ENCODE measurements at places on chromosomes 11 and 22. TPM values are rescaled to one million over a fixed set of nuclear protein-coding genes. Genes with fewer than 3 reads are reported as not detected.

- H3K36me3 ChIP-seq = peaks cover 26% of the 10 kb centered on the region
- no peak for DNase-seq
- H3K27me3 ChIP-seq = peaks cover 4% of the 10 kb centered on the region
These were observed 669 bp upstream of the BCR start for GRCh38 chr22:23179381-23180299.

GRCh38 chr11:112465433-112466024 lies 204.9 kb upstream of the PLET1 start:
- DNase-seq = no peak
- H3K27me3 ChIP-seq = no peaks in the 10 kb centered on the region
- H3K36me3 ChIP-seq = no peaks in the 10 kb centered on the region

DNA sequence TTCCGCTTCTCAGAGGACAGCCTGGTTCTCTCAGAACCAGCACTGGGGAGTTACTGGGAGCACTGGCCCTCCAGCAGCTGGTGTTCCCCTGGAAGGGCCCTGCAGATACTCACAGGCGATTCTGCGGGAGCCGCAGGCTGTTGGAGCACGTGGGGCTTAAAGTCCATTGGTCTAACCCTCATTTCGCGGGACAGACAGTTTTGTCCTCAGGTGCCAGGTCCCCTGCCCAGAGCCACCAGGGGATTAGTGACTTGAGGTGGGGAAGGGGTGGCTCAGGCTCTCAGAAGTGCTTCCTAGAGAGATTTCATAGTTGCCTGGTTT lies 53.9 kb downstream of the CACNA1I start:
- no peak overlapping the region for H3K4me3 ChIP-seq
- H3K27ac ChIP-seq = no peak overlapping the region
- DNase-seq = no peak
- H3K4me1 ChIP-seq = no peaks in the 10 kb centered on the region
- peaks cover 15% of the 10 kb centered on the region for H3K27me3 ChIP-seq

DNA sequence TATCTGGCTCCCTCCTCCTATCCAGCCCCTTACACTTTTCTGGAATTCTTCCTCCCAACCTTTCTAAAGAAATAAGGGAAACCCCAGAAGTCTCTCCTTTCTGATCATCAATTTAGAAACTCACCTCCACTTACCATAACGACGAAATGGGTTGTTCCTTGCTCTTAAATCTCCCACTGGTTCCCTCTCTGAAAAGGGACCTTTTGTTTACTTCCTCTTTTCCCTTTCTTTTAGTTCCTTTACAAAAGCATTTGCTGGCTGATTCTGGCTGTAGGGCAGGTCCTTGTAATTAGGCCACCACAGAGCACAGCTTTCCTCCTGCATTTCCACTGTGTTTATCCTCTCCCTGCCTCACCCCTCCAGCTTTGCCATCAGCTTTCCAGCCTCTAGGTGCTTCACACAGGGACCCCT lies 12.0 kb downstream of the JAML start:
- H3K27ac ChIP-seq = peak overlapping the region; percentile 98
- H3K4me3 ChIP-seq = no peak overlapping the region
- DNase-seq = no peak
- no peaks in the 10 kb centered on the region for H3K27me3 ChIP-seq

- no peak overlapping the region for H3K27ac ChIP-seq
- H3K36me3 ChIP-seq = no peaks in the 10 kb centered on the region
- H3K4me1 ChIP-seq = no peaks in the 10 kb centered on the region
- H3K27me3 ChIP-seq = peaks cover 32% of the 10 kb centered on the region
- no peak for DNase-seq
These were observed 12.6 kb upstream of the FJX1 start for GRCh38 chr11:35605706-35606105.

DNA sequence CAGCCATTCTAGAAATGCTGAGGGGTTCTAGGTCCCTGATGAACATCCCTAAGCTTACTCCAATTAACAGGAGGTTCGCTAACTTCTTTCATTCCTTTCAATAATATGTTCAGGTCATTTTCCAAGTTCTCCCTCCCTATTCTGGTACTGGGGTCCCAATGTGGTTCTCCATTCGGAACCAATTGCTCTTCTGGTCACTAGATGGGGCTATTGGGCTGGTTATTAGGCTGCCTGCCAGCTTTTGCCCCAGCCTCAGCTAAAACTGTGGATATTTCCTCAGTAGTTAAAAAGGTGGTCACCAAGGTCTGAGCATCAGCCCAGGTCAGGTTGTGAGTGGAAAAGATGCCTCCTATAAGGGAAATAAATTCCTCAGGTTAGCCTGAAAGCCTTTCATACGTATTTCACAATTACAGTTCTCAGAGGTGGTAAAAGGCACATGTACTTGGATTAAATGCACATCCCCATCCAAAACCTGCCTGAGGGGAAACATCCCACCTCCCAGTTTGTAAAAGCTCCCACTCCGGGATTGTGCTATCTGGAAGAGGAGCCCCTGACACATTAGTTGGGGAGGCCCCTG lies 161.1 kb upstream of the CCDC179 start:
- H3K27me3 ChIP-seq = no peaks in the 10 kb centered on the region
- no peak overlapping the region for H3K4me3 ChIP-seq
- no peak overlapping the region for H3K27ac ChIP-seq
- H3K36me3 ChIP-seq = no peaks in the 10 kb centered on the region
- no peaks in the 10 kb centered on the region for H3K4me1 ChIP-seq
- DNase-seq = no peak

DNA sequence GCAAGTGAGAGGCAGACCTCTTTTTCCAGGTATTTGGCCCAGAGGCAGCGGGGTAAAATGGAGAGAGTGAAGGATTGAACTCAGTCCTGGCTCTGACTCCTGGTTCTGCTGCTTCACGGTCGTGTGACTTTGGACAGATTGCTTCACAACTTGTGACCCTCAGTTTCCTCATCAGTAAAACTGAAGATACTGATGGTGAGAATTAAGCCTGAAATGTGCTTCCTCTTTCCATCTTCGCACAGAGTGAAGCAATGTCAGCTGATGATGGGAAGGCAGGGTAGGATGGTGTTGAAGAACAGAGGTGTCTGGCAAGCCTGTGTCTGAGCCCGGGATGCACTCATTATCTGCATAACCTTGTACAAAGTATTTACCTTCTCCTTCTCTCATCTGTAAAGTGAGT lies 59.0 kb downstream of the UBASH3B start:
- no peak for DNase-seq
- H3K4me1 ChIP-seq = peaks cover 68% of the 10 kb centered on the region
- peaks cover 21% of the 10 kb centered on the region for H3K36me3 ChIP-seq
- H3K27ac ChIP-seq = peak overlapping the region; percentile 15
- no peak overlapping the region for H3K4me3 ChIP-seq

- peaks cover 33% of the 10 kb centered on the region for H3K4me1 ChIP-seq
- H3K36me3 ChIP-seq = no peaks in the 10 kb centered on the region
- H3K4me3 ChIP-seq = no peak overlapping the region
- H3K27me3 ChIP-seq = peaks cover 5% of the 10 kb centered on the region
- DNase-seq = no peak
These were observed 47.3 kb downstream of the PLAAT5 start for GRCh38 chr11:63443714-63444113.

- peaks cover 44% of the 10 kb centered on the region for H3K4me1 ChIP-seq
- H3K36me3 ChIP-seq = peaks cover 1% of the 10 kb centered on the region
- H3K4me3 ChIP-seq = peak overlapping the region; percentile 92
- DNase-seq = peak; percentile 94
These were observed 2.6 kb upstream of the BCL9L start for GRCh38 chr11:118928101-118928869.

DNA sequence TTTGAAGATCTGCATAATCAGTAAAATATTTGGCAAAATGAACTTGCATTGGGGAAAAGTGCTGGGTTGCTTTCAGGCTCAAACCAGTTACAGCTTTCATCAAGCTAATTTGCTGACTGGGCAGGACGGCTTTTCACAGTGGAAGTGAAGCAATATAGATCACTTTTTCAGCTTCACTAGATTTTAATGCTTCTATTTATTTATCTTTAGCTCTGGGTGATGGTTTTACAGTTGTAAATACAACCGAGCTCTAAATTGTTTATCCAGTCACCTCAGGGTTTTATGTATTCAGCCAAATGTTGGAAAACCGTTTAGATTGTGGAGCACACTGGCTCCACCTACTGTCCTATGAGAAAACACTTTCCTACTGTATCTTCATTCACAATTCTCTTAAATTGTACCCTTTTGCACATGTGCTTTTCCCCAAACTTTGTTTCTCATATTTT lies 58.2 kb downstream of the ACER3 start:
- no peak for DNase-seq
- no peak overlapping the region for H3K27ac ChIP-seq
- H3K27me3 ChIP-seq = no peaks in the 10 kb centered on the region
- H3K36me3 ChIP-seq = no peaks in the 10 kb centered on the region
- peaks cover 13% of the 10 kb centered on the region for H3K4me1 ChIP-seq

DNA sequence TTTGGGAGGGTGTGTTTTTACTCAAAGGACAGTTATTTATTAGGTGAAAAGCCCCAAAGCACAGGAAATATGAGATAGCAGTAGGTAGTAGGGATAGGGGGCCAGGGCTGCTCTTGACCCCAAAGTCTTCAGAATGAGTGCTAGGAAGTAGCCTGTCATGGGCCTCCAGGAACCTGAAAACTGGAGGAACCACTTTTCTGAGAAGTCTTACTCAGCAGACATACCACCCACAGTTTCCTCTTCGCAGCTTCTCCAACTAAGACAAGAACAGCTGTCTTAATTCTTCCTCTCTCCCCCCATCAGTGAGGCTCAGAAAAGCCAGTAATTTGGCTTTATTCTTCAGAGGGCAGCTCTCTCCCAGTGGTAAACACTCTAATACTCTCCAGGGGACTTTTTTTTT lies 84.0 kb upstream of the CTSC start:
- peaks cover 36% of the 10 kb centered on the region for H3K36me3 ChIP-seq
- H3K27ac ChIP-seq = peak overlapping the region; percentile 96
- no peaks in the 10 kb centered on the region for H3K27me3 ChIP-seq
- H3K4me1 ChIP-seq = peaks cover 76% of the 10 kb centered on the region

DNA sequence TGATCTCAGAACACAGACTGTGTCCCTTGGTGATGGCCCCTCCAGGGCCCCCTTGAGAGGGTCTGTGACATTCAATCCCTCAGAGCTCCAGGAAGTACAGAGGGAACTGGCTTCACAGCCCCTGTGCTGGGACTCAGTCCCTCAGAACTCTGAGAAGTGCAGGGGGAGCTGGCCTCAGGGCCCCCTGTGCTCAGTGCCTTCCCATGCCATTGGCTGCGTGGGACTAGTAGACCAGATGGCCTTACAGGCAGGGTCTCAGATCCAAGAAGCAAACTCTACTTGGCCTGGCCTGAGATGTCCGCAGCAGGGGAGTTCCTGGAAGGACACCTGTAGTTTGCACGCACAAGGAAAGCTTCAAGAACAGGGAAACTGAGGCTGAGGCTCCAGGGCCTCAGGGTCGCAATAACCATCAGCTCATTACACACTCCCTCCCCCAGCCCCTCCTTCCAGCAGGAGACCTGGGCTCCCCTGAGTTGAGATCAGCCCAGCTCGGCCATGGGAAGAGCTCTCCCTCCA lies 138.4 kb downstream of the BRD1 start:
- peaks cover 4% of the 10 kb centered on the region for H3K27me3 ChIP-seq
- no peak overlapping the region for H3K4me3 ChIP-seq
- H3K4me1 ChIP-seq = no peaks in the 10 kb centered on the region
- H3K27ac ChIP-seq = no peak overlapping the region
- no peaks in the 10 kb centered on the region for H3K36me3 ChIP-seq
- no peak for DNase-seq

DNA sequence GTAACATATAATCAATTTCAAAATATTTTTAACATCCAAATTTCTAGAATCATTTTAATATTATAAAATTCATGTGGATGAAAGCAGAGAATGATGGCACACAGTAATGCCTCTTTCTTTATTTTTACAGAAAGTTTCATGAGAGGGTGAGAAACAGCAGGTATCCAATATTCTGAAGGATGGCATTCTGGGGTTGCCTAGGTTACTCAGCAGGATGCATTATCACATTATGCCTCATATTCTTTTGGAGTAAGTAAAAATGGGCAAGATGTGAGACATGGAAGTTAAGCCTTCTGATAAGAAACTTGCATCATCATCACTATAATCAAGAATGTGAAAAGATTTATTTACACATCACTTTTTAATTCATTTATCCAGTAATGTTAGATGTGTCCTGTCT lies 148.7 kb upstream of the PGR start:
- no peaks in the 10 kb centered on the region for H3K27me3 ChIP-seq
- H3K36me3 ChIP-seq = no peaks in the 10 kb centered on the region
- H3K27ac ChIP-seq = no peak overlapping the region
- no peak for DNase-seq
- H3K4me3 ChIP-seq = no peak overlapping the region

GRCh38 chr11:70176940-70177689 lies 26.0 kb upstream of the FADD start:
- no peaks in the 10 kb centered on the region for H3K4me1 ChIP-seq
- H3K4me3 ChIP-seq = no peak overlapping the region
- DNase-seq = peak; percentile 62
- no peaks in the 10 kb centered on the region for H3K36me3 ChIP-seq
- H3K27me3 ChIP-seq = peaks cover 2% of the 10 kb centered on the region

DNA sequence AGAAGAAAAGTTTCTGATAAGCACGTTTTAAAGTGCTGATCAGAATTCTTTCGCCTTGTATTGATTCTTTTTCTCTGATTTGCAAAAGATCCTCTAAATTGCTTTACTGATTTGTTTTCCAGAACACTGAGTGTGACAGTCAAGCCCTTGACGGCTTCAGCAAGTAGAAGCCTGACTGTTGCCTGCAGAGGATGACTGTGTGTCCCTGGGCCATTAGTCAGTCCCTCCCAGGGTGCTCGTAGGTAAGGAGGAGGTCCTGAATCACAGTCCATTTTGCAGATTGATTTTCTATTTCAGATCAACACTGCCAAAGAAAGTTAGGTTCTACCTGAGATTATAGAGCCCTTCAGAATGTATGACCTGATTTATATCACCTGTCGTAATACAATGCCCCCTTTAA lies 38.6 kb upstream of the POGLUT3 start:
- H3K4me1 ChIP-seq = peaks cover 5% of the 10 kb centered on the region
- no peaks in the 10 kb centered on the region for H3K36me3 ChIP-seq
- DNase-seq = no peak
- H3K4me3 ChIP-seq = no peak overlapping the region

- no peaks in the 10 kb centered on the region for H3K36me3 ChIP-seq
- no peaks in the 10 kb centered on the region for H3K27me3 ChIP-seq
- no peak overlapping the region for H3K4me3 ChIP-seq
- no peak for DNase-seq
- H3K27ac ChIP-seq = no peak overlapping the region
These were observed 200.3 kb upstream of the MPPED2 start for GRCh38 chr11:30786256-30787110.

- no peak overlapping the region for H3K27ac ChIP-seq
- peaks cover 38% of the 10 kb centered on the region for H3K4me1 ChIP-seq
- H3K36me3 ChIP-seq = peaks cover 32% of the 10 kb centered on the region
These were observed 11.4 kb downstream of the AASDHPPT start for GRCh38 chr11:106088896-106089295.

GRCh38 chr11:18802381-18803257 lies 11.0 kb upstream of the PTPN5 start:
- H3K27ac ChIP-seq = no peak overlapping the region
- H3K36me3 ChIP-seq = no peaks in the 10 kb centered on the region
- H3K27me3 ChIP-seq = peaks cover 55% of the 10 kb centered on the region
- peak; percentile 60 for DNase-seq
- H3K4me3 ChIP-seq = no peak overlapping the region

- H3K36me3 ChIP-seq = no peaks in the 10 kb centered on the region
- no peak overlapping the region for H3K4me3 ChIP-seq
- peaks cover 3% of the 10 kb centered on the region for H3K4me1 ChIP-seq
- no peak for DNase-seq
These were observed 31.8 kb upstream of the CCDC34 start for GRCh38 chr11:27394781-27395228.

The BCO2 gene
- total RNA-seq = 2.3 TPM

The QSER1 gene
- total RNA-seq = 8.0 TPM

The OVCH2 gene
- not detected for total RNA-seq

The CSF2RB gene
- total RNA-seq = 3.0 TPM

The OR52N4 gene
- 0.23 TPM for total RNA-seq

The RASSF10 gene
- not detected for total RNA-seq

The ARHGAP1 gene
- total RNA-seq = 61.9 TPM

The OR10A2 gene
- not detected for total RNA-seq

The NXPE4 gene
- total RNA-seq = not detected
